Dorsolateral prefrontal cortex (tissue), 122 donors: ENCODE measurements at places on chromosomes 7 and 10. TPM values are rescaled to one million over a fixed set of nuclear protein-coding genes. Genes with fewer than 3 reads are reported as not detected.

FMC1 gene
- 15.5 TPM for total RNA-seq

VWDE gene
- total RNA-seq, result 1.8 TPM

ELOVL3 gene
- total RNA-seq, result 1.1 TPM

PPP1R17 gene
- 1.4 TPM for total RNA-seq

MRPS17 gene
- total RNA-seq, result 17.1 TPM

VAX1 gene
- 2.6 TPM for total RNA-seq

BLNK gene
- 4.8 TPM for total RNA-seq

ITGA8 gene
- total RNA-seq, result 7.7 TPM

TUBAL3 gene
- total RNA-seq, result not detected

PCBD1 gene
- 44.0 TPM for total RNA-seq

UPK3B gene
- 3.8 TPM for total RNA-seq

CACNA2D1 gene
- total RNA-seq, result 93.2 TPM

UTF1 gene
- 0.38 TPM for total RNA-seq

VSTM4 gene
- total RNA-seq, result 13.8 TPM

EIF4H gene
- 297 TPM for total RNA-seq

ZNF107 gene
- 7.4 TPM for total RNA-seq

APBB1IP gene
- total RNA-seq, result 6.3 TPM

LRCH4 gene
- 73.7 TPM for total RNA-seq

SFXN4 gene
- total RNA-seq, result 30.4 TPM

MYPN gene
- total RNA-seq, result 0.28 TPM

C10orf105 gene
- total RNA-seq, result 5.2 TPM

LEP gene
- not detected for total RNA-seq

OIT3 gene
- 0.57 TPM for total RNA-seq

TMEM270 gene
- not detected for total RNA-seq
